AG04449 (cell line): ENCODE measurements at places on chromosomes 5 and 9.

DNA sequence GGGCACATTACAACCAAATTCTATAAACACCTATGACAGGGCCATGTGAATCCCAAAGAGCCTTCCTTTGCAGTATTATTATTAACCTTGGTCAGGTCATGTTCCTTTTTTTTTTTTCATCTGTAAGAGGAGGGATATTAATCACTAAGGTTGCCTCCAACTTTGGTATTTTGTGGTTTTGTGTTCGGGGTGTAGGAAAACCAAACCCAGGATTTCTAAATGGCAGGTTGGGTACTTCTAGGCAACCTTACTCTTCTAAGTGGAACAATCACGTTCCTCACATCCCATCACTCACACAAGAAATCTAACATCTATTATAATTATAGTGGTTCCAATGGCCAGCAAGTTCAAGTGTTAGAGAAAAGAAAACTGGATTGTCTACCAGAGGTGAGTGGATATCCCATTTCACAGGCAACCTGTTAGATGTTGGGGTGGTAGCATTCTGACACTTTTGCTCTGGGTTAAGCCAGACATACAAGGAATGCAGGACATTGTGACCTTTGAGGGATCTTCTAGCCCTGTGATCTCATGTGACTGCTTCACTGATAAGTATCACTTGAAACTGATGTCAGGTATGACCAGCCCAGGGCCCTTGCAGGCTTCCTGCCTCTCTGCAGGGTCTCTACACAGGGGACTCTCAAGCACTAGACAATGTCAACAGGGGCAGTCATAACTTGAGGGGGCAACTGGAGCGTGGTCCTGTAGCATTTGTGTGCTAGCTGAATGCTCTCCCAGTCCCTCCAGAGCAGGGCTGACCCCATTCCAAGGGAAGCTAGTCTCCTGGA is 126.2 kb upstream of the VLDLR start:
- DNase-seq, result no peak

DNA sequence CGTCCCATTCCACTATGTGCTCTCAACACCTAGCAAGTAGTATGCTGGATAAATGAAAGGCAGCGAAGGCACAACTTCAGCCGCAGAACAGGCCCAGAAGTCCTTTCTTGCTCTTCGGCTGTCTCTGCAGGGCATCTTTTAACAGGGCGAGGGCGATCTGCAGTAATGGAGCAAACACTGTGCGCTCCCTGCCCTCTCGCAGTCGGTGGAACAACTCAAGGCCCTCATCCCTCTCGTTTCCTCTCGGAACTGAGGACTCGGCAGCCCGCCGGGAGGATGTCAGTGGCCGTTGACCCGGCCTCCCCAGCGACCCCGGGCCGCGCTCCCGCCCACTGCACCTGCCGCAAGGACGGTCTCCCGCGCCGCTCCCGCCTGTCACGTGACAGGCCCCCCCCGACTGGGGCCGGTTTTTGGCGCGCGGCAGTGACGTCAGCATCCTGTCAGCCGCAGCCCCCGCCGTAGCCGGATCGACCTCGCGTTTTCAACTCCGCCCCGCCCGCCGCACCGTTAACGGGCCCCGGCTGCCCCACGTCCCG is 1.1 kb downstream of the ZNF367 start:
- no peak for DNase-seq

GRCh38 chr5:172773481-172774469 is 2.8 kb upstream of the DUSP1 start:
- DNase-seq, result no peak

DNA sequence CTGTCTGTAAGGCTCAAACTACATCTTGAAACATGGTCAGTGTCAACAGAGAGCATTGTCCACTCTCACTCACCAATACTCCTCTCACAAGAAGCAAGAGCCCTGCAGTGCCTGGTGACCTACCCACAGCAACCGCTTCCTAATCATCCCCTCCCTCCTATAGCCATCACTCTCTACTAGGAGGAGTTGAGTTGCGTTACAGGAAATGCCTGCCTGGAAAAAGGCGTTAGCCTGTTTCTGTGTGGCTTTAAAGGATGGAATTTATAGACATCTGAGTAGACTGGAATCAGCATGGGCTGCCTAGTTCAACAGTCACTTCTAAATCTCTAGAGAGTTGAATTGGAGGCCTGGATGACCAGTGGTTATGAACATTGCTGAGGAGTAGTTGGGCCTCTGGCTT is 108.3 kb upstream of the FER start:
- no peak for DNase-seq

DNA sequence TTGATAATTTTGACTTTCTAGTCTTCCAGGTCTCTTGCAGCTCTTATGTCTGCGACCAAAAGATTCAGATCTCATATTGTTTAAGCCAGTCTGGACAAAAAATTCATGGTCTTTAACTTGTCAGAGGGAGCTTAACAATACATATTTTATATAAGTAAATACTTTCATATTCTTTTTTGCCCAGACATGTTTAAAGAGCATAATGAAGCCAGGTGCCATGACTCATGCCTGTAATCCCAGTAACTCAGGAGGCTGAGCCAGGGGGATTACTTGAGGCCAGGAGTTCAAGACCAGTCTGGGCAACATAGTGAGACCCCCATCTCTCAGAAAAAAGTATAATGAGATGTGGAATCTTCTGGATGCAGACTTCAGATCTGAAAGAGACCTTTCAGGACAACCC is 69.8 kb downstream of the JMY start:
- DNase-seq, result no peak

GRCh38 chr5:90434116-90434714 is 24.7 kb upstream of the CETN3 start:
- no peak for DNase-seq

DNA sequence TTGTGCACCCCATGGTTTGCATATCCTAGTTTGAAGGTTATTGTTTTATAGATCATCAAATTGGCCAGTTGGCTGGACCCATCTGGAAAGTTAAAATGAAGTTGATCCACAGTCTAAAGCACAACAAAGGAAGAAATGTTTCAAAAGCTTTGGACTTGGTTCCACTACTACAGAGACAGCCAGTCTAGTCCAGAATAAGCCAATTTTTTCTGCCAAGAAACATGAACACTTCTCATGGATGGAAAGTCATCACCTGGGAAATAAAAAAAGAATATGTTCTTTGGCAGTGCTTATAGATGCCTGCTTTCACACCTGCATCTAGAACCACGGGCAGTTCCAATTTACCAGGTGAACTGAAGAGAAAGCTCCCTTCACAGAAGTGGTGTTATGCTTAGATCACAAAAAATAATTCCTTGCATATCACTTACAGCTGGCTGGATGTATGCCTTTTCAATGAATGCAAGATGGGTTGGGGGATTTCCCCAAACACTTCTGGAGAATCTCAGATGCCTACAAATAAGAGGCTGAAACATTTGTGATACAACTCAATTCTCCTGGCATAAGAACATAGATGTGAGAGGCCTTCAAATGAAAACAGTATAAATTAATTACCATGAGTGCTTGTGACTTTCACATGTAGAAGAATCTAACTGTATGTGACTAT is 26.9 kb downstream of the C9 start:
- no peak for DNase-seq

DNA sequence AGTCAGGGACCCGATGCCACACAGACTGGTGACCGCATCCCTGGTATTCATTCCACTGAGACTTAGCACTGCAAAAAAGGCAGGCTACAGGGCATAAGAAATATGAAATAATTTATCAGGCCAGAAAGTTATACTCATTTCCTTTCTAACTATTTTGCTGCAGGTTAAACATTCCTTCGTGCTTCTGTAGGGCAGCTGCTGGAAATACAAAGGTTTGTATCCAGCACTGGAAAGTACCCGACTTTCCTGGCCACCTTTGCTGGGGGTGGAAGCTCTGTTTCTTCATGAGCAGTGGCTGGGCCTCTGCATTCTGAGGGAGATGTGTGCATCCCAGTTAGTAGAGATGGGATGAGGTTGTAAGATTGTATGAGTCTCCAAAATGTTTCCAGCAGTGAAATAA is 478.6 kb upstream of the WWC1 start:
- no peak for DNase-seq

DNA sequence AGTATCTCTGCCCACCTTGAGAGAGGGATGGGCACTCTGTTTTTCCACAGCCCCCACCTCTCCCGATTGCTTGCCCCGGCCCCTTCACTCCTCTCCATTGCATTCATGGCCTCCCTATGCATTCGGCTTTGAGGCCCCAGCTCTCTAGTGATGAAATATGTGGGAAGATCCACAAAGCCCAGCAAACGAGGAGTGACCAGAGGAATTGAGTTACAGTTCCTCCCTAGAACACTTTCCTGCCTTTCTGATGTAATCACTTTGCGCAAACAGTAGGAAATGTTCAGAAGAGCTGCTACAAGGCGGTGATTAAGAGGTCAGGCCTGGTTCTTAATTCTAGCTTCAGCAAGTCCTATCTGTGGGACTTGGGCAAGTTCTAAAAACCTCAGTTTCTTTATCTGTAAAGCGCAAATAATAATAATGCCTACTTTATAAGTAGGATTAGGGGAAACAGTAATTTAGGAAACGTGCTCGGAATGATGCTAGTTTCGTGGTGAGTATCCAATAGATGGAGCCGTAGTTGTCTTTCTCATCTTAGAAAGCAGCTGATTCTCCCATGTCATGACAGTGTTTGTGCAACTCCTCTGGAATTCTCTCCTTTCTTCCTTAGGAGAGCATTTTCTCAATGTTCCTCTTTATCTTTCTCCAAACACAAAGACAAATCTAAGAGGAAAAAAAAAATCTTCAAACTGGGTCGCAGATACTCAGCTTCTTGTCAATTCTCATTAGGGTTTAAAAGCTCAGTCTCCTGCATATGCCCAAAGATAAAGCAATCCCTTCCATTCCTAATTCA is 99.5 kb upstream of the MSX2 start:
- DNase-seq, result no peak

- DNase-seq, result no peak
Observed at GRCh38 chr5:93621327-93621798, 38.3 kb downstream of the NR2F1 start.

DNA sequence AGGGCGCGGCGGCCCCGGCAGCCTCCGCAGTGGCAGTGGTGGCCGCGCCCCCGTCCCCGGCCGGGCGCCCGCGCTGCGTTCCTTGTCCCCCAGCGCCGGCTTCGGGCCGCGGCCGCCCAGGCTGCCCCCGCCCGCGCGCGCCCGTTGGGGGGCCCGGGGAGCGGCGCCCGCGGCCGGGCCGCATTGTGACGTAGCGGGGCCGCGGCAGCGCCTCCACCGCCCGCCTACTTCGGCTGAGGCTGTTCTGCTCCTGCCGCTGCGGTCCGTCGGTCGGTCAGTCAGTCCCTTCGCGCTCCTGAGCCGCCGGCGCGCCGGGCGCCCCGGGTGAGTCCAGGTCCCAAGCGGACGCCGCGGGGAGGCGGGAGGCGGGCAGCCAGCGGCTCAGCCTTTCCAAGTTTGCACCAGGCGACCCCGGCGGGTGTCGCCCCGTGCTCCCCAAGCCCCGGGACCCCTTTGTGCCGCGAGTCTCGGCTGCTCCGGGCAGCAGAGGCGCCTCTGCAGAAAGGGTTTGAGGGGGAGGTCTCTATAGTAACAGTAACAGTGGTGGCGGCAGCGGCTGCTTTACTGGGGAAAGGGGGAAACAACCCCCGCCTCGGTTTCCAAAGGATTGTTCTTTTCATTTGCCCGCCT is at the start of gene SNCAIP:
TSS of gene SNCAIP (plus strand) at position 277 of the 630 bp plus-strand sequence. CDS start 78,898 bp downstream, outside the sequence.
- DNase-seq, result no peak

DNA sequence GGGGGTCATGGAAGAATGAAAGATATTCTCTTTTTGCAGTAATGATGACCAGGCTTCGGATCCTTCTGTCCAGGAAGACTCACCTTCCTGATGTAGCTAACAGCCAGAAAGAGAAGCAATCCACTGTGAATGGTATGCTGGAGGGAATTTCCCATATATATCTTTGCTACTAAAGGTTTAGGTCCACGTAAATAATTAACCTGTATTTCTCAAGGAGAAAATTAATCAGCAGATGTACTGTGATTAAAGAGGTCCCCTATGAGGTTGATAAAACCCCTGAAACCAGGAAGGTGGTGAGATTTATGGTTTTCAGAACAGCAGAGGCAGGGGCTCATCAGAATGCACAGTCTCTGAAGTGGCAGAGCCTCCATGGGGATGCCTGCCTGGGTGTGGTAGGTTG is 11.4 kb upstream of the RAB3C start:
- DNase-seq, result no peak

GRCh38 chr5:82354543-82354942 is 76.4 kb upstream of the RPS23 start:
- no peak for DNase-seq

DNA sequence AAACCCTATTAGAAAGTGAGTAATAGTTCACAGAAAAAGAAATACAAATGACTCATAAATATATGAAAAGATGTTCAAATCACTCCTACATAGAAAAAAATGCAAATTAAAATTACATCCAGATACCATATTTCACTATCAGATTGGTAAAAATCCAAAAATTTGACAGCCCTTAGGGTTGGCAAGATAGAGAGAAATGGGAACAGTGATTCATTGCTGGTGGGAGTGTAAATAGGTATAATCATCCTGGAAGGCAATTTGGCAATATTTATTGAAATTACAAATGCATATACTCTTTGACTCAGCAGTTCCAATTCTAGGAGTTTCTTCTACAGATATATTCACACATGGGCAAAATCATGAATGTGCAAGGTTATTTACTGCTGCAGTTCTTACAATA is 273.5 kb downstream of the NR2F1-AS1 start:
- DNase-seq, result peak; percentile 5

DNA sequence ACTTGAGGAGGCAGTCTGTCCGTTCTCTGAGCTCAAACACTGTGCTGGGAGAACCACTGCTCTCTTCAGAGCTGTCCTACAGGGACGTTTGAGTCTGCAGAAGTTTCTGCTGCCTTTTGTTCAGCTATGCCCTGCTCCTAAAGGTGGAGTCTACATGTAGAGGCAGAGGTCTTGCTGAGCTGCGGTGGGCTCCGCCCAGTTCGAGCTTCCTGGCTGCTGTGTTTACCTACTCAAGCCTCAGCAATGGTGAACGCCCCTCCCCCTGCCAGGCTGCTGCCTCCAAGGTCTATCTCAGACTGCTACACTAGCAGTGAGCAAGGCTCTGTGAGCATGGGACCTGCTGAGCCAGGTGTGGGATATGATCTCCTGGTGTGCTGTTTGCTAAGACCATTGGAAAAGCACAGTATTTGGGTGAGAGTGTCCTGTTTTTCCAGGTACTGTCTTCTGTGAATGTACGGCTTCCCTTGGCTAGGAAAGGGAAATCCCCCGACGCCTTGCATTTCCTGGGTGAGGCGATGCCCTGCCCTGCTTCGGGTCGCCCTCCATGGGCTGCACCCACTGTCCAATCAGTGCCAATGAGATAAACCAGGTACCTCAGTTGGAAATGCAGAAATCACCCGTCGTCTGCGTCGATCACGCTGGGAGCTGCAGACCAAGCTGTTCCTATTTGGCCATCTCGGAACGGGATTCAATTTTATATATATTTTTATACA is 58.5 kb downstream of the CNTRL start:
- no peak for DNase-seq

DNA sequence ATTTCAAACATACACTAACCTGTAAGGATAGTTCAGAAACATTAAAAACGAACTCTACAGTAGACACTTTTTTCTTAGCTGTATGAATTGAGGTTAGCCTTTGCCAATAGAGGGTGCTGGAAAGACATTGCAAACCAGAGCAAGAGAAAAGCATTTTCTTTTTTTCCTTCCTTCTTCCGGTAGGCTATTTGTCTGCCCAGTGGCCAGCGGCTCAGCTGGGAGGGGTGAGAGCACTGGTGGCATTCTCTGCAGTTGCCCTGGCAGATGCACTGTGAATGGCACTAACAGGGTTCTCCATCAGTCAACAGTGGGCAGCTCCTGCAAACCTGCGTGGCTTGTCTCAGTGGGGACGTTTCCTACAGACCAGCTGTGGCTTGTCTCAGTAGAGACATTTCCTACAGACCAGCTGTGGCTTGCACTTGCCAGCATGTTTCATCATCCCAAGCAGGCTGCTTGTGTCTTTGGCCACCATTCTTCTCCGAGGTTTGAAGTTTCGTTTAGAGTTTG is 984.5 kb upstream of the CDH18 start:
- DNase-seq, result no peak

- DNase-seq, result no peak
Observed at GRCh38 chr9:135902655-135903357, 4.5 kb downstream of the CAMSAP1 start.
